ENCODE measurements at places on chromosomes 13 and 19.

DNA sequence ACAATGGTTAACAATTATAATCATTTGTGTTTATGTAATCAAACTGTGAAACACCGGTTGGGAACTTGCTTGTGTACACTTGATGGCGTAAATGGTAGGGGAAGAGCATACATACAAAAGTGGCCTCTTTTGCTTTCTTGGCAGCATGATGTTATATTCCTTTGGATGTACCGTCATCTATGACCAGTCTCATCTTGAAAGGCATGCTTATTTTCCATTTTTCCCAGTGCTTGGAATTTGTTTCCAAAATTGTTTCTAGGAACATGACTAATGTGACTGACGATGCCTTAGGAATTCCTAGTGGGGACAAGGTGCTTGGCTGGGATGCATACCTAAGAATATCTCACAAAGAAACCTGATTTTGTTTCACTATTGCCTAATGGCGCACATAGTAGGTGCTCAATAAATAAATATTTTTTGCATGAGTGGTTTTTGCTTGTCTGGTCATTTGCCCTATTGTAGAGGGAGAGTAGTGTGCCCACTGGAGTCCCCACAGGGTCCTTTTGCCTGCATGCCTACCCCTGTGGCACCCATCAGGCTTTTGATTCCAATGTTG, 45.5 kb downstream of the SAE1 start:
- no peak for DNase-seq

GRCh38 chr13:106491928-106492587, 43.4 kb downstream of the EFNB2 start:
- DNase-seq = no peak

DNA sequence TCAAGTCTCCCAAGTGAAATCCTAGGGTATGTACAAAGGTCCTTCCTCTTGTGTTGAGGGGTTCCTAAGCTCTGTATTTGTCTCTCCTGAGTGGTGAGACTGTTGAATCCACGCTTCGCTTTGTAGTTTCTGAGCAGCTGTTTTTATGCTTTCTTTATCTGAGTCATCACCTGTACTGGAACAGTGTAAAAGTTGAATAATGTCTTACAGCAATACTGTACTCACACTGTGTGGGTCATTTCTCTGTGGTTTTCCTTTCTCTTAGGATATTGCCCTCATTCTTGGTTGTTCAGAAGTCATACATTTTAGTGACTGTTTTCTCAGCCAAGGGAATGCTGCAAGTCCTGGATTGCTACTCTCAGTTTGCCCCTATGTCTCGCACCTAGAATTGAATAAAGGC, 1596.6 kb downstream of the SLITRK5 start:
- DNase-seq = no peak

- no peak for DNase-seq
Measured at GRCh38 chr13:91592056-91593014, 193.9 kb downstream of the GPC5 start.
